ENCODE measurements at places on chromosomes 3 and 15.

DNA sequence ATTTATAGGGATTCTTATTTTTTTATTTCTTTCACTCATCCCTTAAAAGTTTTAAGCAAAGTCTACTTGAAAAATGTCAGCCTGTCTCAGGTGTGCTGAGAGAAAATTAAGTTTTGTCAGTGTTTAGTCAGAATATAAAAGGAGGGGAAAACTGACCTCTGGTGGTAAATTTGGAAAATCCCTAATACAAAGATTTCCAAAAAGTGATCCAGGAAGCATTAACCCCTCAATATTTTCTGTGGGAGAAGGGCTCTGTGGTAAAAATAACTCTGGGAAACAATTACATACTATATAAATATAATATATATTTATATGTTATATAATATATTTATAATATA lies 41.0 kb upstream of the FRMD4B start:
- no peak for DNase-seq

- no peak for DNase-seq
Measured at GRCh38 chr3:116897382-116897781, 187.8 kb downstream of the TUSC7 start.

DNA sequence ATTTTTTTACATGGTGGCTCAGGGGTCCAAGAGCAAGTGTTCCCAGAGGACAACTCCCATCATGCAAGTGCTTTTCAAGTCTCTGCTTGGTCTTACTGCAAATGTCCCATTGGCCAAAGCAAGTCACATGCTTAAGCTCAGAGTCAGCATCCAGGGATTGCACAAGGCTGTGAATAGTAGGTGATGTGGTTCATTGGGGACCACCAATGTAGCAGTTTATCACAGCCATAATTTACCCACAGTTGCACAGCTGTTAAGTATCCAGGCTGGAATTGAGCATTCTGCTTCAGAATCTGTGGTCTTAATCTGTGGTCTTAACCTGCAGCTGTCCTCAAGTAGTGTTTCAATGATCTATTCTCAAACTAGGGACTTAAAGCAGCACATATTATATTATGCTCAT lies 71.4 kb upstream of the PLCL2 start:
- DNase-seq = no peak

DNA sequence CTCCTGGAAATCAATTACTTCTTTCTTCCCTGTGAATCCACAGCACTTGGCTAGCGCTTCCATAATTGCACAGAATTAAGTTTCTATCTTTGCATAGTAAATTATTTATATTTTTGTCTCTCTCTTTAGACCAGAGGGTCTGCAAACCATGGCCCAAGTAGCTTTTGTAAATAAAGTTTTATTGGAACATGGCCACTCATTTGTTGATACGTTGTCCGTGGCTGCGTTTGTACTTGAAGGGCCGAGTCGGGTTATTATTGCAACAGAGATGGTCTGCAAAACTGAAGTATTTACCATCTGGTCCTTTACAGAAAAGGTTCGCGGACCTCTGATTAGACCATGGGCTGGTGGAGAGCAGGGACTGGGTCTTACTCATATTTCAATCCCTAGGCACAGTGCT lies 102.5 kb downstream of the RPLP1 start:
- DNase-seq = no peak

DNA sequence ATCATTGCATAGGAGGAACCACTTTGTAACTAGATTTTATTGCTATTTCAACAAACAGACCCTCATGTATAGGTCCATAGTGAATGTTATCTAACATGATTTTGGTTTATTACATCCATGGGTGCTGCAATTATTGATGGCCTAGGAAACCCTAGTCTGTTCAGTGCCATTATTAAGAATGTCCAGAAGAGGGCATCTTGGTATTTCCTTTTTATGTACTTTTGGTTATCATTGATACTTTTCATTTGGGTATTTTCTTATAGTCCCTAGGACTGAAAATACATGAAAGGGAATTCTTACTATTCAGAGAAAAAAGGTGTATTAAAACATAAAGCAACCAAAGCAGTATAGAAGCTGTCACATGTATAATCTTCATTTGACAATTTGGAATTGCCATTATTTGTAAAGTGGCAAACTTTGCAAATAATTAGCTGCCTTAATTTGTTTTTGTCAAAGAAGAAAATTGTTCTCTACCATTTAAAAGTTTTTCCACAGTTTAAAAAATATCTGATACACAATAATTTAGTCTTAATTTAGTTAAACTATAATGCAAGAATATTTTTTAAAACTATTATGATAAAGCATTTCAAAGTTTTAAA lies 48.7 kb downstream of the CNOT10 start:
- no peak for DNase-seq

- no peak for DNase-seq
Measured at GRCh38 chr3:57809609-57809968, 53.5 kb downstream of the SLMAP start.

GRCh38 chr3:47523310-47524073 lies 10.0 kb upstream of the ELP6 start:
- no peak for DNase-seq

DNA sequence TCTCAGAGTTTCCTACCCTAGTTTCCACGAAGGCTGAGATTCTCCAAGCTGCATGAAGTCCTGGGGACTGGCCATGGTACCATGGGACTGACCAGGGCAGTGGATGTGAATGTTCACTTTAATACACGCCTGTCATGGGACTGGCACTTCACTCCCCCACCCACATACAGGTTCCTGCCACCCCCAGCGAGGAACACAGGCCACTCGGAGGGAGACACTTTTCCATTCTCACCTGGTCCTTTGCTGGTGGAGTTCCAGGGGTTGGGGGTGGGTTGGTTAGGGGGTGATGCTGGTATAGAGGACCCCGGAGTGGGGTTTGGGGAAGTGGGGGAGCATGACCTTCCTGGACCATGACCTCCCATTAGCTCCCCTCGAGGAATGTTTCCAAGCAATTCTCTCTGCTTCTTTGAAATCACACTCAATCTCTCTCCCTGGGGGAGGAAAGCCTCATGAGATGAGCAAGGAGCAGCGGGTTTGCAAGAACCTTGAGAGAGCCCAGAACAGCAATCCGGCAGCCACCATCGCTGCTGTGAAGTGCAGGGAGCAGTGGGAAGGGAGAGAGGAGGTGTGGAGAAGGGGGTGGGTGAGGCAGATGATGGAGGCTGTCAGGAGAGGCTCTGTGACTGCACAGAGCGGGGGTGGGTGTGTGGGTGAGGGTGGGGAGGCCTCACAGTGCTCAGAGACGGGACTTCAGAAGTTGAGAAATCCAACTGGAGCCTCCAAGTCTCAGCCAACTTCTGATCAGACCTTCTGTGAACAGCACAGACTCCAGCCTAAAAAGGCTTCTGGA lies 69.7 kb downstream of the ADCY5 start:
- DNase-seq = no peak

DNA sequence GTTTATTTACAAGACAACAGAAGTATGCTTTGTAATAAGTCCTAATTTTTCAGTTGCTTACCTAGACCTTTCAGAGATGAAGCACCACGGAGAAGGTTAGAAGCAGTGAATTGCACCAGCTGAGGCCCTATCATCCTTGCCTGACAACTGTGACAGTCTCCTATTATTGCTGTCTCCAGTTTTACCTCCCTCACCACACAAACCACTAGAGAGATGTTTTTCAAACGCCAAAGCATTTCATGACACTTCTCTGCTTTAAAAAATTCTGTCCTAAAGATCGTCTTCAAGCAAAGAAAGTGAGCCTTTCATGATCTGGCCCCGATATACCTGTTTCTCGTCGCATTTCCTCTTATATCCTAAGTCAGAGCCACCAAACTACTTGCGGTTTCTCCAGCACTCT lies 72.3 kb upstream of the TSPAN3 start:
- DNase-seq = no peak

GRCh38 chr15:49278751-49279150 lies 108.7 kb downstream of the GALK2 start:
- DNase-seq = no peak

DNA sequence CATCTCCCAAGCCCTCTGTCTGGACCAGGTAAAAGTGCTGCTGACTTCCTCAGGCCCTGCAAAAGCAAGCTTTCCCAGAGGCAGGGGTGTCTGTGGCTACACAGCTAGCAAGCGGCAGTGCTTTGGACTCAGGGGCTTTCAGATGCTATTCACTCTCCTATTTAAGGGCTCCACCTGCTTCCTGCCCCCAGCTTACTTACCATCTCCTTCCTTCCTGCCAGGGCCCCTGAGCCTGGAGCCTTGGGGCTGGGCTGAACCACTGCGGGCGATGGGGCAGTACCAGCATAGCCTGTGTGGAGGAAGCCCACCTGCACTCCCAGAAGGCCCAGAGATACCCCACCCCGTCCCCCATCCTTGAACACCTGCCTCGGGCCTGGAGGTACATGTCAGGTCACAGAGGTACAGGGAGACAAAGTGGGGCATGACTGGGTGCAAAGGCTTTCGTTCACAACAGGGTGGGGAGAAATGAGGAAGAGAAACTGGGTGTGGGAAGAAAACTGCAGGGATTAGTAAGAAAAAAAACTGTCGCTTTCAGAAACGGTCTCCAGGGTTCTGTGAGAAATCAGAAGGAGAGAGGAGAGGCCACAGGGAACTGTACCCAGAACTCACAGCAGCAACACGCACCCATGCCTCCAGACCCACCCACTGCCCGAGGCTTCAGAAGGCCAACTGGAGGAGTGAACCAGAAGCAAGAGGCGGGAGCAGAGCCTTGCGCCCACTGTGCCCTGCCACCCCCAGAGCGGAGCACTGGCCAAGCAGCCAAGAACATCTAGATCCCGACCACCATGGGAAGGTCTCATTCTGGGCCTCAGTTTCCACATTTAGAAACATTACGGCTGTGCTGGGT lies 49.5 kb downstream of the CCDC12 start:
- no peak for DNase-seq

All from stimulated activated CD8-positive, alpha-beta memory T cell treated with anti-CD3 and anti-CD28 coated beads, Interleukin-4, amount 100 ng/mL, for 24 hours (primary cell).